ENCODE measurements at places on chromosomes 6 and 20. TPM values are rescaled to one million over a fixed set of nuclear protein-coding genes. Genes with fewer than 3 reads are reported as not detected.

- no peak for DNase-seq
Measured at GRCh38 chr6:15441981-15442380, 196.1 kb downstream of the JARID2 start.

DNA sequence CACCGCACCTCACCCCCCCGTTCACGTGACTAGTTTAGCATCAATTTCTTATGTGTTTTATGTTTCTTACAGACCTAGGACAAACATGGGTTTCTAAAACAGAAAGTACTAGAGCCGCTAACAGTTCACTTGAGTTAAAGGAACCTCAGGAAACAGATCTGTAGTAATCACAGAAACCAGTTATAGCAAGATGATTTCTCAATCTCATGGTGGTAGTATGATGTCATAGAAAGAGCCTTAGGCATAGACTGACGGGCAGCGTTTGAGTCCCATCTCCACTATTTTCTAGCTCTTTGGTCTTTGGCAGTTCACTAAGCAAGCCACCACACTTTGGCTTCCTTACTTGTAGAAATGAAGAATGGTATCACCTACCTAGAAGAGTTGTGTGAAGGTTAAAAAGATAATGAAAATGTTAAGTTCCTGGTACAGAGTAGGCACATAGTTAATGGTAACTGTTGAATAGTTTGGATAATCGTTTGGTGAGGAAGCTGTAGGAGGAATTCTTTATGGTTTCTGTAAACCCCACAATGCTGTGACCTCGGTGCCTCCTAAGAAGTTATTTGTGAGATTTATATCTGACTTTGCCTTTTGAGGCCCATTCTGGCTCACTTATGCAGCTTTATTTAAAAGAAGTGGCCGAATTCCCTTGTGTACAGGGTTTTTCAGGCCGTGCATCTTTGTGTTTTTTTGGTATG, 21.3 kb downstream of the CTNNBL1 start:
- DNase-seq = no peak

- no peak for DNase-seq
Measured at GRCh38 chr6:4303638-4304037, 168.3 kb upstream of the ECI2 start.

GRCh38 chr6:104522533-104522932, 337.2 kb downstream of the HACE1 start:
- DNase-seq = no peak

DNA sequence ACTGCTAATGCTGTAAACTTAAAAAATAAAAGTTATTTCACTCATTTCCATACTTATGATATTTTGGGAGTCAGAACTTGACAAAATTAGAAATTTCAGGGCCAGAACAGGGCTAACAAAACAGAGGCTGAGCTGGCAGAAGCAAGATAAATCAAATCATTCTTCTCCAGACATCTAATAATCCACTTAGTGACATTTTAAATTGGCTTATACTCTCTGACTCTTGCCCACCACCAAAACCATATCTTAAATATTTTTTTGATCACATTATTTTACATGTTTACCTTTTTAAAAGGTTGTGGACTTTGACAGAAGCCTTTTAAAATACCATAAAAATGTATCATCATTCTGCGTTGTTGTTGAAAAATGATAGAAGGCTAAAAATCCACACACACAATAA, 116.5 kb downstream of the LMBRD1 start:
- DNase-seq = no peak

DNA sequence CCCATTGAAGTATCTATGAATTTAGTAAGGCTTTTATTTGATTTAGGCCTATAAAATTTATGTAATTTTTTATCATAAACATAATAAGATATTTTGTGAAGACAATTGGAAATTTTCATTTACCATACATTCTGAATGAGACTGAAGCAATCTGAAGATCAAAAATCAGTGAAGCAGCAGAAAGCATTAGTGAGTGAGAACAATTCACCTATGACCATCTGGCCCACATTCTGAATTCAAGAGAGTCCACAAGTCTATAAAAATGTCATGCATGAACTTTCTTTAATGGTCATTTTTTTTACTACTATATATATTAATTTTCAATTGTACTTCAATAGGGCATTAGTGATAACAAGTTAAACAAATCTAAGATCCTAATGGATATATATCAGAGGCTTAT, 1026.6 kb upstream of the MAP3K7 start:
- DNase-seq = no peak

GRCh38 chr6:151506761-151507160, 12.9 kb downstream of the CCDC170 start:
- DNase-seq = no peak

The CDSN gene
- not detected for total RNA-seq

DNA sequence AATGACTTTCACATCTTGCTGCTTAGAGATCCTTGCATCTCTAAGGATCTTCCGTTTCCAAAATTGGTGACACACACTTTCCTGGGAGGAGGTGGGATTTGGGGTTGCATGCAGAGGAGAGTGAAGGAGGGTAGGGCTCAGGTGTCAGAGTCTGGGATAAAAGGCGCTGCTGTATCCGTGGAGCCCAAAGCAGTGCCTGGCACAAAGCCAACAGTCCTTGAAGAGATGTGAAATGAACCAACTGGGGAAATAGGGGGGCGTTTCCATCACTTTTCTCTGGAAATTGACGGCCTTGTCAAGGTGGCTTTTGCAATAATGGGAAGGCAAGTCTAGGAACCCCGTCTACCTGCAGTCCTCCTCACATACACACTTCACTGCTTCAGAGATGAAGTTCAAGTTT, 59.5 kb upstream of the NELFCD start:
- DNase-seq = no peak

The SLC35F1 gene
- 0.14 TPM for total RNA-seq

DNA sequence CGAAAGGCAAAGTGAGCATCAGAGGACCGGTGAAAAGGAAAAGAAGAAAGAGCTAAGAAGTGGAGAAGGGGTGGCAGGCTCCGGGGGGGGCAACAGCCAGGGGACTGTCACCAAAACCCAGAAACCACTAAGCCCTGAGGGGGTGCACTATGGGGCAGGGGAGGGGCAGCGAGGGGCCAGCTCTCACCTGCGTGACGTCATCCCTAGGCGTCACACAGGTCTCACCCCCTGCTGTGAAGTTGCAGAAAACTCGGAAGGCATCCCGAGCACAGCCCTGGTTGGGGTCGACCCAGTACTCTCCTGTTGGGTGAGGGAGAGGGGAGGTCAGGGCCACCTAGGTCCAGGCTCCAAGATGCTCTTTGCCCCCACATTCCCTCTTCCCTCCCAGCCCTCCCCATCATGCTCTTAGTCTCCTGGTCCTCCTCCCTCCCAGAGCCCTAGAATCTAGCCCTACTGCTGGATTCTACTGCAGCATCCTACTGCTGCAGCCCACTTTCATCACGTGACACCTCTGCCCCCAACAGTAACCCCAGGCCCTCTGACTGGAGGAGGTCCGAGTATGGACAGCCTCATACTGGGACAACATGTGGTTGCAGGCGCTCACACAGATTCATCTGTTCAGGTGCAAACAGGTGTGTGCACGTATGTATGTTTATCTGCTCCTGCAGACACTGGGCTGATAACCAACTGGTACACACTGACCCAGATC, 27.4 kb downstream of the COL11A2 start:
- no peak for DNase-seq

The DEFB129 gene
- total RNA-seq = not detected

The SH3BGRL2 gene
- 0.05 TPM for total RNA-seq

The OLIG3 gene
- total RNA-seq = 0.15 TPM

DNA sequence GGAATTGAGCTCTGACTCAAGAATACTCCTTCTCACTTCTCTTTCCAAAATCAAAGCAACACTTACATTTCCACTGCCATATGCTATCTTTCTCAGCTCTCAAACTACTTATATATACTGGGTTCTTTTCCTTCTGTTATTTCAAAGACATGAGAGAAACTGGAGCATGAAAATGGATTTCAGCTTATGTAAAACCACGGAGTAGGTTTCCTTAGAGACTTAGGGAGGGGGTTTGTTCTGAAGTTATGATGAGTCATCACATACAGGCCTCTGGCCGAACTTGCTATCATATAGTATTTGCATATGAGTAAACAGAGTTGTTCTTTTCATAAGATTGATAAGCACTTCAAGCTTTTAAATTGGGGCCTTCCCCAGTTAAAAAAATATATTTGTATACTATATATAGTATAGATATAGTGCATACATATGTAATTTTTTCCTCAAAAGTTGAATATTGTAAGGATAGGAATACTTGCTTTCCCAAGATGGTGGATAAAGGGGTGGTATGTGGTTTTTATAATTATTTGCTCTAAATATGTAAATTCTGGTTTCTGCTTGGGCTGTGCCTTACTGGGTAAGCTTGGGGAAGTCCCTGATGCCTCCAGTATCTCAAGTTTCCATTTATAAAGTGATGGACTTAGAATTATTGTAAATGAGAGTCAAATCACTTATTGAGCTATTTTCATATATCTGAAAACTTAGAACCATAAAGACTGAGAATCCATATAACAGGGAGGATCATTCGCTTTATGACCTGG, 273.9 kb downstream of the RFPL4B start:
- no peak for DNase-seq

DNA sequence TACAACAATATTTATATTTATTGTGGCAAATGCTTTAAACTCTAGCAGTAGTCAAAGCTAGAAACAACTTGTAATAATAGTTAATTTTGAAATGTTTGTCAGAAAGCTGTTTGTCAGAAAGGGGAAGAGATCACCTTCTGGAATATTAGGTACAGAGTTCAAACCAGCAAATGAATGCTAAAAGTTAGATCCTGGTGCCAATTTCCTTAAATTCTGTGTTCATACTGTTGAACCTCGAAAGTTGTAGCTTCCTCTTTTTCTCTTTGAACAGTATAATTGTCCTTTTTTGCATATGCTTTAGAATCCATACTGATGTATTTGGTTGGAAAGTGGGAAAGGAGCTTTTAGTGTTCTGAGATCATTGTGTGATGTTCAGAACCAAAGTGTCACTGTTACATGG, 22.4 kb downstream of the ITCH start:
- no peak for DNase-seq

The LY6G6D gene
- total RNA-seq = not detected

The BFSP1 gene
- total RNA-seq = 0.36 TPM

The TAGAP gene
- 41.6 TPM for total RNA-seq

DNA sequence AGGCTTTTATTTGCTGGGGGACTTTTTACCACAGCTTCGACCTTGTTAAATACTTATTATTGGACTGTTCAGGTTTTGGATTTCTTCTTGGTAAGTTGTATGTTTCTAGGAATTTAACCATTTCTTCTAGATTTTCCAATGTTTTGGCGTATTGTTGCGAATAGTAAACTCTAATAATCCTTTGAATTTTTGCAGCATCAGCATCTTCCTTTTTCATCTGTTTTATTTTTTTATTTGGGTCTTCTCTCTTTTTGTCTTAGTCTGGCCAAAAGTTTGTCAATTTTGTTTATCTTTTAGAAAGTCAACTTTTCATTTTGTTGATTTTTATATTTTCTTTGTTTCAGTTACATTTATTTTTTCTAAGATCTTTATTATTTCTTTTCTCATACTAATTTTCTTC, 1272.0 kb downstream of the HACE1 start:
- no peak for DNase-seq

The HLA-DPA1 gene
- 20.9 TPM for total RNA-seq

- no peak for DNase-seq
Measured at GRCh38 chr6:166815629-166816028, 140.7 kb downstream of the RNASET2 start.

- no peak for DNase-seq
Measured at GRCh38 chr20:8208226-8208625, 76.2 kb downstream of the PLCB1 start.

GRCh38 chr20:63574829-63575743, 1.0 kb upstream of the HELZ2 start:
- no peak for DNase-seq

GRCh38 chr6:44489910-44490604, 102.6 kb downstream of the CDC5L start:
- no peak for DNase-seq

- DNase-seq = no peak
Measured at GRCh38 chr6:137914530-137915193, 47.6 kb downstream of the TNFAIP3 start.

The ADRM1 gene
- total RNA-seq = 98.6 TPM

- no peak for DNase-seq
Measured at GRCh38 chr20:20274821-20275220, 93.1 kb upstream of the INSM1 start.

The WFDC10A gene
- total RNA-seq = not detected

DNA sequence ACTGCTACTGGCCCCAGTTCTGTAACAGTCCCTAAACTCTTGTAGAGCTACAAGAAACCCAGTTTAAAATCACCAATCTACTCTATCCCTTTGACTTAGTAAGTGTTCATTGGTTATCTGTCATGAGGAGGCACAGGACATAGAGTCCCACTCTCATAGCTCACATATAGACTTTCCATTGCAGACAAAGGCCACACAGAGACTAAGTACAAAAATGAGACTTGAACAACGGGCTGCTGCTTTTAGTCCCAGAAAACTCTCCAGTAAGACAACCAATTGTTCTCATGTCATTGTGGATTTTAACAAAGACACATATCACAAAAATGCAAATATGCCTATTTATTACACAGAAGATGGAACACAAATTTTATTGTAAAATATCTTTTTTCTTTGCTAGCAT, 197.4 kb downstream of the PTPRK start:
- DNase-seq = no peak

The SLC17A2 gene
- total RNA-seq = not detected

- DNase-seq = no peak
Measured at GRCh38 chr6:98343004-98343403, 491.4 kb upstream of the POU3F2 start.

GRCh38 chr20:47749339-47749738, 35.9 kb downstream of the SULF2 start:
- no peak for DNase-seq

DNA sequence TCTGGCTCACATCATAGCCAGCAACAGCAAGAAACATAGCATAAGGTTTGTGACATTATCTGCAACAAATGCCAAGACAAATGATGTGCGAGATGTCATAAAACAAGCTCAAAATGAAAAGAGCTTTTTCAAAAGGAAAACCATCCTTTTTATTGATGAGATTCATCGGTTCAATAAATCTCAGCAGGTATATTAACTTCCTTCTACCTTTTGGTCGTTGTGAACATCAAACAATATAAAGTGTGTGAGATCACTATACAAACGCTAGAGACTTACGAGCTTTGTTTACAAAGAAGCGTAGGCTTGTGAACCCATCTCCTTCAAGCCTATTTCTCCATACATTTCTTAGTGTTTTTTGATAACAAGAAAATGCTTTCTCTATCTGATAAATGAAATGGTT, 3.5 kb downstream of the WRNIP1 start:
- no peak for DNase-seq

GRCh38 chr20:7926767-7927166, 13.5 kb downstream of the HAO1 start:
- DNase-seq = no peak

The SEL1L2 gene
- total RNA-seq = not detected

DNA sequence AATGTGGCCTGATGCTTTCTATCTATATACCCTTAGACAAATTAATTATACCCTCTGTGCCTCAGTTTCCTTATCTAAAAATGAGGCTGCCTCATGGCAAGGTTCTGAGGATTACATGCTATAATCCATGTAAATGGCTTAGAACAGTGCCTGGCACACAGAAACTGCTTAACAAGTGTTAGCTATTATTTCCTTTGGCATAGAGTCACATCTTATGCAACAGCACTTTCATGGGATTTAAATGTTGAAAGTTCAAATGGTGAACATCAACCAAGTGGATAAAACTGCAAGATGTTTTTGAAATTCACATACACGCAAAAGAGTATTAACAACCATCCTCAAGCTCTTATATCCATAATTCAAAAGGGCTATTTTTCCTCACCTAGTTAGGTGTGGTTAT, 202.8 kb upstream of the JAG1 start:
- DNase-seq = no peak

The C20orf202 gene
- total RNA-seq = not detected

The SMOC2 gene
- not detected for total RNA-seq

GRCh38 chr6:144339859-144340452, 54.8 kb downstream of the UTRN start:
- DNase-seq = no peak

Data from activated CD4-positive, alpha-beta memory T cell treated with anti-CD3 and anti-CD28 coated beads for 36 hours (primary cell).